ENCODE measurements at places on chromosomes 7 and 10.

DNA sequence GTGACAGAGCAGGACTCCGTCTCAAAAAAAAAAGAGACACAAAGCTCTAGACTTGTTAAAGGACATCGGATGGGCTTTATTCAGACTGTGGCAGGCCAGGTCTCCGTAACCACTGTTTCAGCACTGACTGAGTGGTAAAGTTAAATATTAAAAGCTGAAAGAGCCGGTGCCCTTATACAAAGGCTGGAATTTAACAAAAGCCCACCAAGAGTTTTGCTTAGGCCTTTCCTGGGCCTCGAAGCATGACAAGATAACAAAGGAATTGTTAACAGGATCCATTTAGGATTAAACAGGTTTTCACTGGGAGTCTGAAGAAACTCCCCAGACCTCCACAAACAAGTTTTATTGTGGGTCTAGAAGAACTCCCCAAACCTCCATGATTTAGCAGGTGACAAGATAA, 727.8 kb downstream of the TYW1 start:
- DNase-seq, result no peak

DNA sequence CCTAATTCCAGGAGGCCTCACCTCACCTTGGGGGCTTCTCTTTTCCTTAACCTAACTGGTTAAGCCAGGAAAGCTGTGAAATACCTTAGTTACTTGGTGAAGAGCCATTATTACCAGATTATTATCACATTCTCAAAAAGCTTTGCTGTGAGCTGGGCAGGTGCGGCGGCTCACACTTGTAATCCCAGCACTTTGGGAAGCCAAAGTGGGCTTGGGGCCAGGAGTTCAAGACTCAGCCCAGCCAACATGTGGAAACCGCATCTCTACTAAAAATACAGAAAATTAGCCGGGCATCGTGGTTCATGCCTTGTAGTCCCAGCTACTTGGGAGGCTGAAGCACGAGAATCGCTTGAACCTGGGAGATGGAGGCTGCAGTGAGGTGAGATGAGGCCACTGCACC, 102.4 kb upstream of the KLF6 start:
- DNase-seq, result no peak

DNA sequence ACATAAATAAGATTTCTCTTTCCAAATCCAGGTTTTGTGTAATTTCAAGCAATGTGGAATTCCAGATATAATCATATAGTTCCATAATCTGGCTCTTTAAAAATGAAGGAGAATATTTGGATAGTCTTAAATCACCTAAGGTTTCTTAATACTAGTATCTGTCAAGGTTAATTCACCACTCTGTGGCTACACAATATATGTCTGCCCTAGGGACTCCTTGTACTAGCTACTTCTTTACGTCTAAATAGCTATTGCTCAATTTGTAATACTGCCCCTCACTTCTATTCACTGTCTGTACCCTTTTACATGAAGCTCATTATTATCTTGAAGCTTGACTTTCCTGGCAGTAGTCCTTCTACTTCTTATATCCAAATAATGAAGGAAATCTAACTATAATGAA, 47.2 kb downstream of the CACNA2D1 start:
- no peak for DNase-seq

DNA sequence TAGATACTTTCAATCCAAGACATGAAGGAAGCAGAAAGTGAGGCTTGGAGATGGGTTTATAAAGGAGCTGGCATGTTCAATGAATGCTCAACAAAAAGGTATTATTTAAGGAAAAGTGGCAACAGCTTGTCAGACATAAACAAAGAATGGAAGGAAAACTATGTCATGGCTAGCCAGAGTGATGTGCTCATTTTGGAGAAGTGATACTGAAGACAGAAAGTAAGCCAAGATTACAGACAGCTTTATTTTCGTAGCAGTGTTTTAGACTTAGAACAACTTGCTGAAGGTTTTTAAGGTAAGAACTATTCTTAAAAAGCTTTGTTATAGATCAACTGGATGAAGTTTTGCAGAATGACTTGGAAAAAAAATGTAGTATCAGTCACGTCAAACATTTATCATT, 160.5 kb upstream of the FERD3L start:
- no peak for DNase-seq

DNA sequence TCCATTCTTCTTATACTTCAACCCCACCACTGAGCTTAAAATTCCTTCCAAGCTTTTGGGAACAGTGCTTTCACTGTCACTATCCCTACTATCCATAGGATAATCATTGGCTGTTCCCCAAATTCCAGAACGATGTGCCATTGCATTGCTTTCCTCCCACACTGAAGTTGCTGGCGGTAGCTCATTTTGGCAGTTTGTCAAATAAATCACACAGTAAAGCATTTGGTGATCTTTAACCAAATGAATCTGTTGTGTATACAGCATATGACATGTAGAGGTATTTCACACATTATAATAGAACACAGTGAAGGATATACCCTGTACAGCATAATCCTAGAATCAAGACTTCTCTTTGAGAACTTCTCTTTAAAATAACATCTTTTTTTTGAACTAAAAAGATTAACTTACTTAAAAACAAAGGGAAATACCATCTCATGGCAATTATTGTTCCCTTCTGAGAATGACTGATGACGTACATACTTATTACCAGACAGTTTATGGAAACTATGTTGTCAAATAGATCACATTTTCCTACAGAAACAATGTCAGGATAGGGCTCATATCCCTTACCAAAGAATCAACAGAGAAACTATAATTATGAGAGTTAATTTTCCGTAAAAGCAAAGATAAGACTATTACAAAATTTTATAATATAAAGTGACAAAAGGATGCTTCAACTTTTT, 93.6 kb downstream of the CTNNA3 start:
- DNase-seq, result no peak

- DNase-seq, result no peak
Observed at GRCh38 chr7:30738026-30738915, 13.7 kb upstream of the INMT start.
